ENCODE measurements at places on chromosomes 6 and 20.

- DNase-seq = peak; percentile 43
Measured at GRCh38 chr6:90233994-90234393, 62.6 kb downstream of the BACH2 start.

- no peak for DNase-seq
Measured at GRCh38 chr20:51138576-51138975, 115.7 kb upstream of the KCNG1 start.

DNA sequence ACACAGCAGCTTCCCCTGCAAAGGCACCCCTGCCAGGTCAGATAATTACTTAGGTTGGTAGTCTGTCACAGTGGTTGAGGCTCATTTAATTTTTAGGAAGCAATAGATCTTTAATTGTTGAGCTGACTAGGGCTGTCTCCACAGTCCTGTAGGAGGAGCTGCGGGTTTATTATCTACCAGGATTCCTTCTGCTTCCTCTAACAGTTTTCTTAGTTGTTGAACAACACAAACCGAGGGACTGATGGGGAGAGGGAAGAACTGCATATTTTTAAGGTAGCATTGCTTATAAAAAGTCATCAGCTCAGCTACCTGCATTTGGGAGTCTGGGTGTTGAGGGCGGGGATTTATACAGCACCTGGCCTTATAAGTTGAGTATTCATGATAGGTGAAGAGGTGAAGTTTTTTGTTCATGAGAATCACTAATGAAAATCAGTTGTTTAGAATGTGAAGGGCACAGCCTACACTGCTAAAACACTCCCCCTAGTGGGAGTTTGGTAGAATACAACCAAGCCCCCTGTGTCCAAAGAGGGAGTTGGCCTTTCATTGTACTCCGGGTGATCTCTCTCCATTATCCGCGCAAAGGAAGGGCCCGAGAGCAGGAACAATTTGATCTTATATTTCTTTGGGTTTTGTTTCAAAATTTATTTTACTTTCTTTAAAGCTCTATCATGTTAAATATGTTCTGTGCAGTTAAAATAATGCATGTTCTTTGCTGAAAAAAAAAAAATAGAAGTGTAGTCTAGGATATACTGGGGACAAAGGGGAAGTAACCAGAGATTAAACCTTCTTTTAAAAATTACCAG, 69.6 kb downstream of the SSR1 start:
- DNase-seq = no peak

DNA sequence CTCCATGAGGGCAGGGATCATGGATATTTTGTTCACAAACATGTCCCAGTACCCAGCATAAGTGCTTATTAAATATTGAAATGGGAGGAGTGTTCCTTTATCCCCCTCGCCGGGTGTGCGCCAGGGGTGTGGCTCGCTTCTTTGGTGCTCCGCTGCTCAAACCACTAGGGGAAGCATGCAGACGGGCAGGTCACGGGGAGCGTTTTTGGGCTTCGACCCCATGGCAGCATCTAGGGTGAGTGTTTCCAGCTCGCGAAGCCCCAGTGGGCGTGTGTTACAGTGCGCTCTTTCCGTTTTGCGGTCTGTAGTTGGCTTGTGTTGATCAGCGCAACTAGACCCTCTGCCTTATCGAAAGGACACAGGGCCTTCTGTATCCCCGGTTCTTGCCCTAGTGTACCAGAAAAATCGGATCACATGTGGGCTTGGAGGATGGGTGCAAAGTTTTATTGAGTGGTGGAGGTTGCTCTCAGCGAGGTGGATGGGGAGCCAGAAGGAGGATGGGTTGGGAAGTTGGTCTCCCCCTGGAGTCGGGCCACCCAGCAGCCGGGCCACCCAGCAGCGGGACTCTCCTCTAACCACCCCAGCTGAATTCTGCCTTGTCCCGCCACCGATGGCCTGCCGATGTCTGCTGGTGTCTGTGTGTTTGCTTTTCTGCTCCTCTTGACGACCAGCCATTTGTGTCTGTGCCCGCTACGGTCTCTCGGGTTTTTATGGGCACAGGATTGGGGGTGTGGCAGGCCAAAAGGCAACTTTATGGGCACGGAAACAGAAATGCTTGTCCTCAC, 43.2 kb upstream of the OGFRL1 start:
- DNase-seq = no peak

- DNase-seq = no peak
Measured at GRCh38 chr20:12391099-12391498, 473.4 kb downstream of the BTBD3 start.

DNA sequence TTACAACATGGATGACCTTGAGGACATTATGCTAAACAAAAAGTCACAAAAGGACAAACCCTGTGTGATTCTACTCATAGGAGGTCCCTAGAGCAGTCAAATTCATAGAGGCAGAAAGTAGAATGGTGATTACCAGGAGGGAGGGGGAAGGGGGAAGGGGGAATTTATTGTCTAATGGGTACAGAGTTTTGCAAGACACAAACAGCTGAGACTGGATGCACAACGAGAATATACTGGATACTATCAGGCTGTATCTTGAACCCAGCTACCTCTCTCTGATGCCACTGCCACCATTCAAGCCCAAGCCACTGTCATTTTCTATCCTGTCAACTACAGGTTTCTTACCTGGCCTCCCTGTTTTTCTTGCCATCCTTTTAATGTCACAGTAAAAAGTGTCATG, 252.3 kb downstream of the ATXN1 start:
- no peak for DNase-seq

All from stimulated activated CD8-positive, alpha-beta memory T cell treated with anti-CD3 and anti-CD28 coated beads, Interleukin-12 subunit alpha, Interleukin-12 subunit beta, amount 100 ng/mL, for 4 hours (primary cell).